ENCODE measurements at places on chromosomes 5 and 9.

DNA sequence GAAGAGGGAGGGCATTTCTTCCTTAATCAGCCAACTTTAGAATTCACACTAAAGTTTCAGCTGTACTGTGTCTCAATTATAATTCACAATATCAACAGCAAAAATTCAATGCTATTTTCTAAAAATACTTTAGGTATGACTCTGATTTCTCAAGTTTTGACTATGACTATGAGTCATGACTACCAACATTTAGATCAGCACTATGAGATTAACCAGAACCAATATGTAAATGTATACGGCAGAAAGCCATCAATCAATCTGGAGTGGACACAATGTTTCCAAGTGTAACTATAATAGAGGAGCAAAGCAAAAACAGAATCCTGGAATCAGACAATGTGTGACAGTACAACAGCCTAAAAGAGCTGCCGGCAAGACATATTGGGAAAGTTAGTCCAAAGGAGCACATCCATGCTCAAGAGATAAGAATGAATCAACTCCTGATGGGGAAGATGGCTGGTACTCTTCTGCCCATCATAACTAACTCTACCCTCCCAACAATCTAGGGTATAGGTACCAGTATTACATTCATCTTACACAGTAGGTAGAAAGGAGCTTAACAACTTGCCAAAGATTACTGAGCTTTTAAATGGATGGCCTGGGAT, 294.4 kb downstream of the SEMA5A start:
- no peak for DNase-seq

GRCh38 chr5:160466889-160467554, 45.4 kb downstream of the PTTG1 start:
- no peak for DNase-seq

GRCh38 chr9:137967280-137967953, 89.8 kb downstream of the CACNA1B start:
- no peak for DNase-seq

GRCh38 chr9:16505199-16505598, 365.3 kb downstream of the BNC2 start:
- DNase-seq, result no peak

GRCh38 chr5:96927008-96927407, 8.9 kb upstream of the LNPEP start:
- no peak for DNase-seq

DNA sequence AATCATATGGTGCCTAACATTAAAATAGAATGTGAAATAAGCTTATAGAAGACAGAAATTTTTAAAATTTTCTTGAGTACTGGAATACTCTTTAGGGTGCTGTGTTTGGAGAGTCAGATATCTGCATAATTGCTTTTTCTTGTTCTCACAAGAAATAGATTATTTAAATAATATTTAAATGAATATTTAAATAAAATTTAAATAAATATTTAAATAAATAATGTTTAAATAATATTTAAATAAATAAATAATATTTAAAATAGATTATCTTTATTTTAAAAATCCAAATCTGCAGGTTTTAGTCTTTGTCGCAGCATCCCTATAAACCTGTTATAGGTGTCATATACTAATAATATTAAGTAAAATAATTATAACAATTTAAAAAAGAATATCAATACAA, 1589.4 kb downstream of the MAT2B start:
- no peak for DNase-seq

GRCh38 chr9:134987376-134987775, 69.7 kb upstream of the FCN1 start:
- no peak for DNase-seq

GRCh38 chr5:125043781-125044391, 297.4 kb upstream of the ZNF608 start:
- DNase-seq, result no peak

- DNase-seq, result no peak
Observed at GRCh38 chr5:81768935-81769452, 18.1 kb upstream of the SSBP2 start.

DNA sequence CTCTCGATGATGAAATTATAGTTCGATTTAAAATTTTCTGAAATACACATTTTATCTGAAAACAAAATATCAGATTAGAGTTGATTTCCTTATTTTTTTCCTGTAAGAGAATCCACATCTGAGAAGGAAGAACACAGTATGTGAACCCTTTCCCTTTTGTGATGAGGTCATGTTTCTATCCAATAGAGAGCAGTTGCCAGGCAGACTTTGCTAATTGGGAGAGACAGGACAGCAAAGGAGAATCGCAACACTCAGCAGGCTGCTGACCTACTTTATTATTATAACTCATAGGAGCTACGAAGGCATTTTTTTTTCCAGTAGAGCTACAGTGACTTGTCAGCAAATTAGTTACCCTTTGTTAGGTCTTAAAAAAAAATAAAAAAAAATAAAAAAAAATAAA, 242.1 kb downstream of the HCN1 start:
- no peak for DNase-seq

GRCh38 chr5:56616454-56617160, 198.7 kb upstream of the MAP3K1 start:
- DNase-seq, result no peak

DNA sequence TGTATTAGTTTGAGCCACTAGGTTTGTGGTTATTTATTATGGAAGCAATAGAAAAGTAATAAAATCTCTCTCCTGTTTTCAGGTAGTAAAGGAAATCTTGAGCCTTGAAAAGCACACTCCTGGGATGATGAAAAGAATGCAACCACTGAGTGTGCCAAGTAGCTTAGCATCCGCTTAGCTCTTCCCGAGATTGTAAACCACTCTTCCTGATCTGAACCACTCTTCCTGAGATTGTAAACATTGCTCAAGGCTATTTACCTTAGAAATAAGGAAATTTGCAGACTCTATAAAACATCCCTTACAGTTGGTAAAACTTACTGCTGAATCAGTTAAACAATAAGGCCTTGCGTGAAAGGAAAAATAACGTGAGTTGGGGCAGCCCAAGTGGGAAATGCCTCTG, 17.4 kb upstream of the IL33 start:
- DNase-seq, result no peak

GRCh38 chr5:178564397-178564796, 25.8 kb downstream of the COL23A1 start:
- no peak for DNase-seq

- DNase-seq, result no peak
Observed at GRCh38 chr5:93800988-93801811, 59.8 kb upstream of the POU5F2 start.

- DNase-seq, result peak; percentile 80
Observed at GRCh38 chr5:95631991-95632675, 12.2 kb downstream of the GPR150 start.

DNA sequence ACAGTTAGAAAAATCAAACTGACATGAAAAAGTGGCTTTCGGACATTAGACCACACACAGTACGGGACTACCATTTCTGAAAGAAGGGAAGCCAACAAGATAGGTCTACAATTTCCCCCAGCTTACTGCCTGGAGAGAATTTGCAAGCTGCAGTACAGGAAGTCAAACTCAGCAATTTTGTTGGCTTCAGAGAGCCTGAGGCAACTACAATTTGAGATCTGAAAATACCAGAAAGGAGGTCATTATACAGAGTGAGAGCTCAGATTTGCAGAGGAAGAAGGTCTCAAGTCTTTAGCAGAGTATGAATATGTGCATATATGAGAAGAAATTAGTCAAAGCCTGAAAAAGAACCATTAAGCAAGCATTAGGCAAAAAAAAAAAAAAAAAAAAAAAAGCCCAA, 83.0 kb downstream of the OXCT1 start:
- no peak for DNase-seq

Measured in activated T-cell treated with anti-CD3 and anti-CD28 coated beads, Interleukin-2, amount 50 U/mL, for 48 hours (primary cell).